ENCODE measurements at places on chromosomes 5 and 9.
A peak's percentile ranks its signal among the peaks of the same experiment; 100 is the strongest.

DNA sequence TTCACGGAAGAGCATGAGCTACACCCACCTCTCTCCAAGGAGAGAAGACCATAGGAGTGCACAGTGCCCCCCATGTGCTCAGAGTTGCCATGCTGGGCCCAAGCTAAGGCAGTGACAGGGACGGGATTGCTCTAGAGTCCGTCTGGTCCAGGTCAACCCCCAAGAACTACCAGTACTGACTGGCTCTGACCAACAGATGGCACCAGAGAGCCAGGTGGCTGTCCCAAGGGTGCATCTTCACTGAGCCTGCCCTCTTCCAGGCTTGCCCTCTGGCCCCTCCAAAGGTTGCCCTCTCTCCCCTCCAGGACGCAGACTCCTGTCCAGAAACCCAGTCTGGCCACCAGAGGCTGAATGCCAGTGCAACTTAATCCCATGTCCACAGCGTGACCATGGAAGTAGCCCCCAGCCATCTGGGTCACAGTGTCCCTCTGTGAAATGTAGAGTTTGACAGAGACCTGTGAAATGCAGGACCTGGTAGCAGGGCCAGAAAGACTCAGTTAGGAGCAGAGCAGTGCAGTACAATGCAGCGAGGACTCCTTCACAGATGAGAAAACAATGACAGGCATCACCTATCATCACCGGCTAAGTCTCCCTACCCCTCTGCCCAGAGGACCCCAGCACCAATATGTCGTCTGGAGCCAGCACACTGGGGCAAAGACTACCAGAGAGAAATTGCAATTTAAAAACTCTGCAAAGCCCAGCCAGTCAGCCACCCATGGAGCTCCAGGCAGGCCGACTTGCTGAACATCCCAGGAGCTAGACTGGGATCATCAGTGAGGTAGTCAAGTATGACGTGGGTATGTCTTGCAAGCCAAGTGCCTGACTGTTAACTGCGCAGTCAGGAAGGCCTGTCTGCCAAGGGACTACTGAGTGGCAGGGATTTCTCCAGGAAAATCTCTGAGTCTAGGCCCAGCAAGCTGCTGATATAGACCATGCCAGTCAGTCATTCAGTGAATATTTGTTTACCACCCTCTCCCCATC lies 7.7 kb upstream of the SKP1 start:
- DNase-seq, result peak; percentile 61

DNA sequence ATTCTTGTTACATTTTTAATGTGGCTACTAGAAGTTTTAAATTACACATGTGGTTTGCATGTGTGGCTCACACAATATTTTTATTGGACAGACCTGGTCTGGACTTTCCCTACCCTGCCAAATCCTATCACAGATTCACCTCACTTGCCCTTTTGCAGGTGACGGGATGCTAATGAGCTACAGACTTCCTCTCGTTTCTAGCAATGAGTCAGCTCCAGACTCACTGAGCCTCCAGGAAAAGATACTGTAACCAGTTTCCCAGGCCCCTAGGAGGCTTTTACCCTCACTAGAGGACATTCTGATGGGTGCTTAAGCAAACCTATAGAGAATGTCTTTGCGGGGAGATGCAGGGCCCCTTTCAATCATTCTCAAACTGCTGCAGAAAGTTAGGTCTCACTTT lies 135.4 kb downstream of the WDR41 start:
- no peak for DNase-seq

DNA sequence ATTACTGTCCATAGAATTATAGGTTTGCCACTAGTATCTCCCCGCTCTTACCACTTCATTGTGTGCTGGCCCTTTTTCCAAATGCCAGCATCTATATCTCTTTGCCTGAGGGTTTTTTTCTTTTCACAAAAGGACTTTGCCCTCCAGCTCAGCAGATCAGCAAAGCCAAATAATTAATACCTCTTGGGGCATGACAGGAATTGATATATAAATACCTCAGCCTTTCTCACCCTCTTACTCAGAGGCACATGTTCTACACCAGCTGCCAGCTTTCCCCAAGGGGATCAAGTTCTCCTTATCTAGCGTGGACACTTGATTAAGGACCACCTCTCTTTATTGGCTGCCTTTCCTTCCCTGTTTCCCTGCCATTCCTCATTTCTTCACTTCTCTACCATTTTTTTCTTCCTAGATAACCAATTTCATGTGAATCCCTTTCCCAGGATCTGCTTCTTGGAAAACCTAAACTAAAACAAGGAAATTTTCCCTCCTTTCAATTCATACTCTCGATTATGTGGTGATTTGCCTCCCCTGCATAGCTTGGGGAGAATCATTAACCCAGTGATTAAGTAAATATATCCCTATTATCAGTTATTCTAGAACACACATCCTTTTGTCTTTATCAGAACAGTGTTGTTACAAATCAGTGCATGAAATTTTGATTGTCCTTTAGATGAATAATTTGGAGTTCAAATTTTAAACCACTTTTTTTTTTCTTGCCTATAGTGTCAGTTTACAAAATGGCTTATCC lies 6.9 kb upstream of the NUDT12 start:
- no peak for DNase-seq

- no peak for DNase-seq
Measured at GRCh38 chr5:136203303-136203922, 10.5 kb upstream of the SMIM32 start.

- no peak for DNase-seq
Measured at GRCh38 chr9:124257844-124258606, at the start of gene NEK6. Gene NEK6 (plus strand): TSS chr9:124257949. CDS start chr9:124301965, 44,016 bp downstream.

GRCh38 chr5:122427621-122428020 lies 115.6 kb downstream of the SNCAIP start:
- no peak for DNase-seq

- DNase-seq, result no peak
Measured at GRCh38 chr5:68424799-68425537, 209.4 kb downstream of the PIK3R1 start.

GRCh38 chr5:78527054-78527859 lies 121.3 kb downstream of the LHFPL2 start:
- no peak for DNase-seq

GRCh38 chr5:125262782-125263181 lies 516.3 kb upstream of the ZNF608 start:
- DNase-seq, result no peak
